SK-N-SH (cell line): ENCODE measurements at places on chromosomes 7 and 10.

DNA sequence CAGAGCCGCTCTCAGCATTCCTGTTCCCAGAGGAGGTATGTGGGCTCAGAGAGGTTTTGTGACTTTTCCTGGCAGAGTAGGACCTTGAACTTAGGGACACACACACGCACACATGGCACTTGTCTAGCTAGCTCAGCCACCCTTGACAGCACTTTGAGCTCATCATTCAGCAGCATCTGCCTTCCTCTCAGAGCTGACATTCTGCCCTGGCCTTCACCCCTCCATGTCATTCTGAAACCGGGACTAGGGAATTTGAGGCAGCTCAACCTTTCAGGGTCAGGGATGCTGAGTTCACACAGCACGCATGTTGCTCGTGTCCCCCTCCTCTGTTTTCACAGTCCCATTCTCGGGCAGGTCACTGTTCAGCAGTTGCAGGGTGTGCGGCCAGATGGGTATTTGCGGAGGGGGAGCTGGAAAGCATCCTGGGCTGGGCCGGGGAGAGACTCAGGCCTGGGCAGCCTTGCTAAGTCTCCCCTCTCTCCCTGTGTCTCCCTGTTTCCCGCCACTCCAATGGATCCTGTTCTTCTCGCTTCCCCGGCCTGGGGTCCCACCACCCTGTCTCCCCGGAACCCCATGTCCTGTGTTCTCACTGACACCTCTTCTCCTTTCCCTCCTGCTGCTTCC lies 78.0 kb downstream of the COL13A1 start:
- H3K4me3 ChIP-seq = no peak overlapping the region
- no peaks in the 10 kb centered on the region; the same call in 1 of the 2 replicates for H3K4me1 ChIP-seq
- no peak overlapping the region for H3K27ac ChIP-seq
- no peaks in the 10 kb centered on the region for H3K27me3 ChIP-seq

DNA sequence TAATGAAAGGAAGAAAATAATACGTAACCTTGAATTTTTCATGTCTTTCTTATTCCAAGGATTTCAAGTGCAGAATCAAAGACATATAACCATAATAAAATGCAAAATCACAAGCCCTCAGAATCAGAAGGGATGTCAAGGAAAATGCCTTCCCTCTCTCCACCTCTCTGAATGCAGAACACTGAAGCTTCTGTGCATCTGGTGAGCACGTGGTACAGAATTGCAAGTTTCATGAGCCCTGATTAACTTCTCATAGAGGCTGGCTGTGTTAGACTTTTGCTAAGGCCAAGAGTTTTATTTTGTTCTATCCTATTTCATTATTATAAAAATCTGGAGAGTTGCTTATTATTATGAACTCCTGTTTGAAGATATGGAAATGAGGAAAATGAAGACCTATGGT lies 533.7 kb upstream of the POM121L12 start:
- DNase-seq = no peak
- H3K27ac ChIP-seq = no peak overlapping the region
- no peaks in the 10 kb centered on the region for H3K4me1 ChIP-seq
- H3K27me3 ChIP-seq = no peaks in the 10 kb centered on the region
- H3K36me3 ChIP-seq = no peaks in the 10 kb centered on the region

DNA sequence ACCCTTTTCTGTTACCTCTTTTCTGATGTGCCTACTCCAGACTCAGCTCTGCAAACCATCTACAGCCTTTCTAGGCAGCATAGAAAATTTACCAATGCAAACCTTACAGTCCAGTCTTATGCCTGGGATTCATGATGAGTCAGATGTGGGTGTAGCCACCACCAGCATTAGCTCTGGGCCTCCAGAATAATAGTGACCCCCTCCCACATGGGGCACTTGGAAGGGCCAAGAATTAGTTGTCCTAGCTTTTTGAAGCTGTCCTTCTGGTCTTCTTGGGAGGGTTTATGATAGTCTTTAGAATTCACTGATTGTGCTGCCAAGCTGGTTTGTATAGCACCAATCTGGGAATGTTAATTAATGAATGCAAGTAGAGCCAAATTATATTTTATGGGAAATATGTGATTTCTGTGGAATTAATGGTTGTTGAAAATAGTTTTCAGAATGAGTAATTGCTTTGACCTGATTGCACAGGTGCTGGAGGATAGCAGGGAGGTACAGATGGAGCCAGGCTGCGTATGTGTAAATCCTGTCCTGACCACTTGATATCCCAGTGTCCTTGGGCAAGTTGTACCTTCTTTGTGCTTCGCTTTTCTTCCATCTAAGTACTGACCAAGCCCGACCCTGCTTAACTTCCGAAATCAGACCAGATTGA lies 94.8 kb downstream of the CPED1 start:
- H3K4me3 ChIP-seq = no peak overlapping the region; the same call in 1 of the 2 replicates
- no peak for DNase-seq
- H3K27ac ChIP-seq = peak overlapping the region; percentile 78
- no peaks in the 10 kb centered on the region for H3K27me3 ChIP-seq
- H3K36me3 ChIP-seq = no peaks in the 10 kb centered on the region

DNA sequence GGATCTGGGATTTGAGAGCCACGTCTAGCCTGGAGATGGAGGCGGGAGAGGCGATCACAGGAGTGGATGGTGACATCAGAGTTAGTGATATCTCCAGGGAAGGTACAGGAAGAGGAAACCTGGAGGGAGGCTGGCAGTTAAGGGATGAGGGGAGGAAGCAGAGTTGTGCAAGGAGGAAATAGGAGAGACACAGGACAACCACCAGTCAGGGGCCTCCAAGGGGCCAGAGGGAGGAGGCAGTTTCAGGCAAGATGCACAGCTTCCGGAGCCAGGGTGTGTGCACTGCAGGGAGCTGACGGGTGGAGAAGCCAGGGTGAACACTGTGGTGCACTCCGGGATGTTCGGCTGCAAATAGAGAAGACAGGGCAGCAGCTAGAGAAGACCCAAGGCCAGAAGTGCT lies 141.2 kb downstream of the GLI3 start:
- H3K4me1 ChIP-seq = no peaks in the 10 kb centered on the region
- H3K36me3 ChIP-seq = no peaks in the 10 kb centered on the region
- DNase-seq = no peak
- no peak overlapping the region for H3K4me3 ChIP-seq
- H3K27ac ChIP-seq = no peak overlapping the region
- peaks cover 61% of the 10 kb centered on the region for H3K27me3 ChIP-seq

DNA sequence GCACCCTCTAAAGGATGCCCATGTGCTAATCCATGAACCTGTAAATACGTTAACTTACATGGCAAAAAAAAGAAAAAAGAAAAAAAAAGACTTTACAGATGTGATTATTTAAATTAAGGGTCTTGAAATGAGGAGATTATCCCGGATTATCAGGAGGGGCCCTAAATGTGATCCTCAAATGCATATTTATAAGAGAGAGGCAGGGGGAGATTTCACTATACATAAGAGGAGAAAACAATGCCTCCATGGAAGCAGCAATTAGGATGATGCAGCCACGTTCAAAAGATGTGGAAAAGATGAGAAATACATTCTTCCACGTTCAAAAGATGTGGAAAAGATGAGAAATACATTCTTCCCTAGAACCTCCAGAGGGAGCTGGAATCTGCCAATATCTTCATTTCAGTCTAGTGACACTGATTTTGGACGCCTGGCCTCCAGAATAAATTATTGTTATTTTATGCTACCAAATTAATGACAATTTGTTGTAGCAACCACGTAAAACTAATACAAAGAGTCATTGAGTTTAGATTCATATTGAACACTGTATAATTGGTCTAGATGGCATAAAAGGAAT lies 328.4 kb upstream of the GNAI1 start:
- no peak overlapping the region for H3K27ac ChIP-seq
- no peaks in the 10 kb centered on the region for H3K27me3 ChIP-seq
- no peaks in the 10 kb centered on the region for H3K36me3 ChIP-seq
- H3K4me3 ChIP-seq = no peak overlapping the region
- no peak for DNase-seq

- H3K4me1 ChIP-seq = no peaks in the 10 kb centered on the region; the same call in 1 of the 2 replicates
- no peaks in the 10 kb centered on the region for H3K36me3 ChIP-seq
- no peak overlapping the region for H3K4me3 ChIP-seq
- H3K27ac ChIP-seq = no peak overlapping the region
- no peak for DNase-seq
- H3K27me3 ChIP-seq = no peaks in the 10 kb centered on the region
These were observed 57.1 kb upstream of the CYP2C18 start for GRCh38 chr10:94626476-94626875.
